Spleen (tissue), 13 donors: ENCODE measurements at places on chromosomes 3 and 15. TPM values are rescaled to one million over a fixed set of nuclear protein-coding genes. Genes with fewer than 3 reads are reported as not detected.

DNA sequence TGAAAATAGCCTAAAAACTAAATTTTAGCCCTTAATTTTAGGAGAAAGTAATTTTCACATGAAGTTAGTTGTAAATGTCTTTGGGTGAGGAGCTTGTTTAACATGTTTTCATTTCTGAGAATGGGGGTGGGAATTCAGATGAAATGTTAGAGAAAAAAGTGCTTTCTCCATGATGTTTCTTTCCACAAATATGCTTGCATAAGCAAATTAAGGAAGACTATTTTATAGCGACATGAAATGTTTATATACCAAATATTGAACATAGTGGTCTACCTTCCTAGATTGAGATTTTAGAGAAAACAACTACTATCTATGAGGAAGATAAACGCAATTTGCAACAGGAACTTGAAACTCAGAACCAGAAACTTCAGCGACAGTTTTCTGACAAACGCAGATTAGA lies 13.0 kb upstream of the RPLP1 start:
- peak overlapping the region; percentile 33 for H3K27ac ChIP-seq
- peaks cover 18% of the 10 kb centered on the region for H3K4me1 ChIP-seq
- H3K4me3 ChIP-seq, result no peak overlapping the region
- H3K36me3 ChIP-seq, result no peaks in the 10 kb centered on the region

DNA sequence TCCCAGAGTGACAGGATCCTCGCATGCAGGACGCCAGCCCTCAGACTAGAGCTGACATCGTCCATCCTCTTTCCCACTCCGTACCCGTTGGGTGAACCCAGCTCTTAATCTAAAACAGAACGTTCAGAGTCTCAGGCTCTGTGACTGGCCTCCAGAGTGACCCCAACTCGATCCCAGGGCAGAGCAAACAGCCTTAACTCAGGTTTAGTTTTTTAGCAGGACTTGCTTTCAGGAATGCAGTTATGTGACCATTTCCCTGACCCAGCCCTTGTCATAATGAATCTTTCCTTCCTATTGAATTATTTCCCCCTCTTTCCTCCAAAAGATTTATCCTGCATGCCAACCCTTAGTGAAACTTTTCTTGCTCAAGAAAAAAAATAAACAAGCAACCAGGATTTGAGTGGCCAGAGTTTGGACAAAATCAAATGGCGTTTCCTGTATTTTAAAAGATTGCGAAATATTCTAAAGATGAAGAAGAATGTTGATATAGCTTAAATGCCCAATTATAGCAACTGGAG lies 47.8 kb upstream of the RARB start:
- peak overlapping the region; percentile 50 for H3K27ac ChIP-seq
- no peaks in the 10 kb centered on the region for H3K36me3 ChIP-seq
- peaks cover 9% of the 10 kb centered on the region for H3K4me1 ChIP-seq

GRCh38 chr3:23758253-23758838 lies 47.4 kb upstream of the UBE2E1 start:
- no peak overlapping the region for H3K27ac ChIP-seq
- DNase-seq, result no peak
- peaks cover 32% of the 10 kb centered on the region for H3K4me1 ChIP-seq
- H3K27me3 ChIP-seq, result no peaks in the 10 kb centered on the region
- no peaks in the 10 kb centered on the region for H3K36me3 ChIP-seq

DNA sequence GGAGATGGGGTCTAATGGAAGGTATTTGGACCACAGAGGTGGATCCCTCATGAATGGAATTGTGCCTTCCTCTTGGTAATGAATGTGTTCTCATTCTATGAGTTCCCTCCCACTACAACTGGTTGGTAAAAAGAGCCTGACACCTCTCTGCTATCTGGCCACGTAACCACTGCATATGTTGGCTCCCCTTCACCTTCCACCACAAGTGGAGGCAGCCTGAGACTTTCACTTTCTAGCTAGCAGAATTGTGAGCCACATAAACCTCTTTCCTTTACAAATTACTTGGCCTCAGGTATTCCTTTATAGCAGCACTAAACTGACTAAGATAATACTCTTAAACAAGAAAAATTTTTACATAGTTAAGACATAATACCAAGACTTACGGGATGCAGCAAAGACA lies 155.3 kb downstream of the NR1I2 start:
- DNase-seq, result no peak
- H3K27ac ChIP-seq, result no peak overlapping the region
- H3K4me1 ChIP-seq, result peaks cover 20% of the 10 kb centered on the region
- H3K4me3 ChIP-seq, result no peak overlapping the region
- no peaks in the 10 kb centered on the region for H3K36me3 ChIP-seq

Gene MYLK
- 194 TPM for total RNA-seq

DNA sequence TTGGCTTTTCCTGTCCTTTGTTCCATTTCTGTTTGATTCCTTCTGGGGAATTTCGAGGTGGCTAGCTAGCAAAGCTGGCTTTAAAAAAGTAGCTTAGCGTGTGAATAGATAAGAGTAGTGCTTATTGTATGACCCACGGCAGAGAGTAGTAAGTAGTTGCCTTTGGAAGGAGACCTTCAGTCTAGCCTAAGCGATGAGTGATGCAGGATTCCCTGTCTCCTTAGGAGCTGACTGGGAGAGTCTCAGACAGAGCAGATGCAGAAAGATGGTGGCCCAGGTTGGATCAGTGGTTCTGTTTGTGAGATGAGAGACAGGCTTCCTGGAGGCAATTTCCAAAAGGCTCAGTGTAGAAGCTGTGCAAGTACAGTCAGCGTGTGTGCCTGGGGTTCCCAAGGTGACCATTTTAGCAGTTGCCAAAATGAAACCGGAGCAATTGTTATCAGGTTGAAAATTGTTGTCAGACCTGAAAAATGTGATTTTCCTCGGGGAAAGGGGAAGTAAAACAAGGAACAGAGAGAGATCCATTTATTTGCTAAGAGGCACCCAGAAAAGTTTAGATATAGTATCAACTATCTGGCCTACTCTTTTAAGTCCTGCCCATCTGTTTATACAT lies 681 bp upstream of the IL5RA start:
- no peaks in the 10 kb centered on the region for H3K4me1 ChIP-seq
- no peak for DNase-seq

DNA sequence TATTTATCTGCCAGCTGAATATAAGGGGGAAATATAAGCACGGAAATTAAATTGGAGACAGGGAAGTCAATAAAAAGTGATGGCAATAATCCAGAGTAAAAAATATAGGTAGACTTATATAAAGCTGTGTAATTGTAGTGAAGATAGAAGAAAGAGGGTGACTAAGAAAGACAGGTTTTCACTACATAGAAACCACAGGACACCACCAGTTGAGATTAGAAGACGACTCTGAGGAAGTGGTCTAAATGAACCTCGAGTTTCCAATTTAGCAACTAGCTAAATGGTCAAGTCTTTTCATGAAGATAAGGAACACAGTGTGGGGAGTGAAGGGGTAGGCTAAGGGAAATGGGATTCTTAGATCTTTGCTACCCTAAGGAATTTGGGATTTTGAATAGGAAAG lies 188.8 kb upstream of the ARL6 start:
- no peak for DNase-seq
- no peaks in the 10 kb centered on the region for H3K36me3 ChIP-seq
- H3K4me3 ChIP-seq, result no peak overlapping the region

- DNase-seq, result peak; percentile 74
- H3K4me1 ChIP-seq, result peaks cover 35% of the 10 kb centered on the region
- H3K27me3 ChIP-seq, result no peaks in the 10 kb centered on the region
- H3K4me3 ChIP-seq, result no peak overlapping the region
- peak overlapping the region; percentile 32 for H3K27ac ChIP-seq
These were observed 14.6 kb downstream of the MRPS25 start for GRCh38 chr3:15050405-15051092.

Gene LRRC49
- total RNA-seq, result 3.1 TPM

- DNase-seq, result no peak
- no peaks in the 10 kb centered on the region for H3K4me1 ChIP-seq
- no peaks in the 10 kb centered on the region for H3K36me3 ChIP-seq
- no peaks in the 10 kb centered on the region for H3K27me3 ChIP-seq
- no peak overlapping the region for H3K27ac ChIP-seq
These were observed 122.7 kb downstream of the WNT5A start for GRCh38 chr3:55364421-55364820.

Gene BTLA
- total RNA-seq, result 25.1 TPM

GRCh38 chr15:77870195-77871065 lies 207.1 kb downstream of the TBC1D2B start:
- H3K36me3 ChIP-seq, result no peaks in the 10 kb centered on the region
- H3K27ac ChIP-seq, result no peak overlapping the region
- peaks cover 3% of the 10 kb centered on the region for H3K27me3 ChIP-seq
- H3K4me3 ChIP-seq, result no peak overlapping the region
- DNase-seq, result peak; percentile 78
